ENCODE measurements at places on chromosomes 1 and 21. TPM values are rescaled to one million over a fixed set of nuclear protein-coding genes. Genes with fewer than 3 reads are reported as not detected.

DNA sequence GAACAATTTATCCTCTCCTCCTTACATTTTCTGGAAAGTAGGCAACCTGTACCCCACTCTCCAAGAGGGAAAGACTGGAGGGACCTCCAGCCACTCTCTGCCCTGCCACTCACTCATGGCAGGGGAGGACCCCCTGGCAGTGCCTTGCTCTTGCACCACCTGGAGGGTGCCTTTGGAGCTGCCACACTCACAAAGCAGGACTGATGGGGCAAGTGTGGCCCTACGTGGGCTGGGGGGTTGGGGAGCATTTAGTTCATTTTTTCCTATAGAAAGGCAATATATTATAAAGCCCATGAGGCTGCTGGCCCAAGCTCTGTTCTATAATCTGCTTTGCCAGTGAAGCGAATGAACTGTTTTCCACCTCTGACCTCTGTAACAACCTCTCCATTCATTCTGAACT, 50.3 kb downstream of the GPR161 start:
- no peak for DNase-seq

DNA sequence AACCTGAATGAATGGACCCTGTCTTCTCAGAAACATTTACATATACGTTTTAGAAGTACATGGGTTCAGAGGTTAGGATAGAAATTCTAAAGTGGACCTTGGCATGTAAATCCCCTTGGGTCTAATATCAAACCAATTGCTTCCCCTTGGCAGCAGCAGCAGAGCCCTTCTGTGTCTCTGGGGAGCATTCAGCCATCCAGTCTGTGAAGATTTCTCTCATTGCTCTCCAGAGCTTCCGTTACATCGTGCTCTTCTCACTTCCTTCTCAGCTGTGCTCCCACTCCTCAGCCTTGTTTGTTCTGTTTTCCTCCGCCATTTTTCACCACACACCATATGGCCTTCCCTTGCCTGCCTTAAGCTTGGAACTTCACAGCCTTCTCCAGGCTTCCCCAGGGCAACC, 61.5 kb upstream of the ATP1B1 start:
- no peak for DNase-seq

DNA sequence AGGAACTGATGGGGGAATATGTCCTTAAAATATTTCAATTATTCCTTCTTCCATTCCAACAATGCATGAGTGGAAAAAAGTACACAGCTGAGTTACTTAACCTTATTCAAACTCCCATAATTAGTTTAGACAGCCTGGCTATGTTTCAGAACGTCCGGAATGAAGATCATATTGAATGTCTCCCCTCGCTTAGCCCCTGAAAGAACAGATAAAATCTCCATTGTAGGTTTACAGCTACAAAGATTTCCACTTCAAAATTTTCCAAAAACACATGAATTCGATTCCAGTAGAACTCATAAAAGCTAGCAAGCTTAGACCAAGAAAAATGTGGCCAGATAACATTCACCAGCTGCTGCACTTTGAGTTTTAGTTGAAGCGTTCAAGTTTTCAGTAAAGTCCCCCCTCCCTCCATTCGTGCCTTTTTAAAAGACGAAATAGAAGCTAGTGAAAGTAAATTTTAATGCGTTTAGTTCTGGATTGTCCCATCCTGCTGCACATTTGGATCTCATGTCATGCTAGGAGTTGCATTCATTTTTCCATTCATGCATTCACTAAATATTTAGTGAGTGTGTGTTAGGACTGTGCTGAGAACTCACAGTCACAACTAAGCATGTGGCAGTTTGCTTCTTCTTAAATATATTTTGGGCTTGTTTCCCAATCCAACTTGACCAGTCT, 29.4 kb upstream of the SSX2IP start:
- DNase-seq, result no peak

DNA sequence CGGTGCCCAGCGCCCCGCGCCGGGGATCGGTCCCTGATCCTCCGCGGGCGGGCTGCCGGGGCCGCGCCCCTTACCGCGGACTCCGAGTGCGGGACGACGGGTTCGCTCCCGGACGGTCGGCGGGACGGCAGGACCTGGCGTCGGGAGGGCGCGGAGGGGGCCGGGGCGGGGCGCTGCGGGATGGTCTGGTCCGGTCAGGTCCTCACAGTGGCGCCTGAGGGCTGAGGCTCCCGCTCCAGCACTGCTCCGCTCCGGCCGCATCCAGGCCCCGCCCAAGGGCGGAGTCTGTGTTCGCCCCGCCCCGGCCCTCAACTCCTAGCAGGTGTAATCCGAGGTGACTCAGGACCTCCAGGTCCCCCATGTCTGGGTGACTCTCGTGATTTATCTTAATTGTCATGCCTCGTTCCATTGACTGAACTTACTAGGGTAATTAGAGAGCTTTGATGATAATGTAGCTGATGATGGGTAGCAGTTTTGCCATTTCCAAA, at the start of gene RAB3B:
Gene RAB3B, minus strand, starts transcription at position 223 of the 488 bp plus-strand sequence. CDS start 13,583 bp downstream, outside the sequence.
- DNase-seq, result peak; percentile 54

- no peak for DNase-seq
Observed at GRCh38 chr1:63662056-63662836, 69.0 kb downstream of the PGM1 start.

DNA sequence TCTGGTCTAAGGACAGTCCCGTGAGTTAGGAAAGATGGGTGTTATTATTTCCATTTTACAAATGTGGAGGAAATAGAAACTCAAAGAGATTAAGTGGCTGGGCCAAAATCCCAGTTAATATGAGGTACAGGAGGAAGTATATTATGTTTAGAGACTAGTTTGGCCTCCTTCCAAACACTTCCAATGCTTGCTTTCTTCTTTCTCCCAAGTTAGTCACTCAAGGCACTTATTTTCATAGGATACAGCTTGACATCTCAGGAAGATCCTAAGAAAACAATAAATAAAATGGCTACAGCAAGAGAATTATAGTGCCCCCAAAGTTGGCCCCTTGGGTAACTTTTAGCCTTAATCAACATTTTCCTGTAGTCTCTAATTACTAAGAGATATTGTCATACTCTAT, 47.5 kb upstream of the IPO9 start:
- no peak for DNase-seq

GRCh38 chr1:150973258-150973835, 1.3 kb downstream of the CERS2 start:
- no peak for DNase-seq

GRCh38 chr1:98898940-98899339, 105.7 kb downstream of the PLPPR5 start:
- no peak for DNase-seq

DNA sequence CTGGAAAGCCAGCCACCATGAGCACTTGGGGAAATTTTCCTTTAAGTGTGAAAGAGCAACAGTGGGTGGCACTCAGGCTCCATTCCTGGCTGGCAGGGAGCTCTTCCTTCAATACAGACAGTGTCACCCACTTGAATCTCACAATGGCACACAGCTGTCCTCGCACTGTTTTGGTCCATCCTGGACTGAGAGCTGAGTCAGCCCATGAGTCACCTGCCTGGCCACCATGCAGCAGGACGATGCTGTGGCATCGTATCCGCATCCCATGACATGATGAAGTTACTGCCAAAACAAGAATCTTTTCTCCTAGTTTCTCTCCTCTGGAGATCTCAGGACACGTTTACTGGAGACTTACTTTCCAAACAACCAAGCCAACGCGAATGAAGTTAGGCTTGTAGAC, 6.0 kb downstream of the TMPRSS2 start:
- DNase-seq, result no peak

DNA sequence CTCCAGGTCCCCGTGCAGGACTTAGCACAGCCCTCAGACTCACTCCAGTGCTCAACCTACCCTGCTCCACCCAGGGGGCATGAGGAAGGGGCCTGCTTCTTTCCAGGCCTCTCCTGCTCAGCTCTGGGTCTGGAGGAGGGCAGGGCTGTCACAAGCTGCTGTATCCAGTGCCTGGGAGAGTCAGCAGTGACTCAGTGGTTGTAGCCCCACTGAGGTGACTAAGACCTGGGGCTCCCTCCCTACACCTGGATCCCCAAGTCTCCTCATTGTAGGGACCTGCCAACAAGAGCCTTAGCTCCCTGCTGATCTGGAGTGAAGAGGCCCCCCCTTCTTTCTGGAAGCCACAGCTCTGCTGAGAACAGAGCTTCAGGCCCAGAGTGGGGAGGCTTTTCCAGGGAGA, 36.1 kb upstream of the FAM131C start:
- no peak for DNase-seq

GRCh38 chr1:109371341-109371739, 26.4 kb downstream of the SORT1 start:
- DNase-seq, result no peak

GRCh38 chr1:246197076-246197475, 310.0 kb downstream of the SMYD3 start:
- DNase-seq, result no peak

GRCh38 chr1:13651279-13651678, 48.7 kb upstream of the PRDM2 start:
- no peak for DNase-seq

DNA sequence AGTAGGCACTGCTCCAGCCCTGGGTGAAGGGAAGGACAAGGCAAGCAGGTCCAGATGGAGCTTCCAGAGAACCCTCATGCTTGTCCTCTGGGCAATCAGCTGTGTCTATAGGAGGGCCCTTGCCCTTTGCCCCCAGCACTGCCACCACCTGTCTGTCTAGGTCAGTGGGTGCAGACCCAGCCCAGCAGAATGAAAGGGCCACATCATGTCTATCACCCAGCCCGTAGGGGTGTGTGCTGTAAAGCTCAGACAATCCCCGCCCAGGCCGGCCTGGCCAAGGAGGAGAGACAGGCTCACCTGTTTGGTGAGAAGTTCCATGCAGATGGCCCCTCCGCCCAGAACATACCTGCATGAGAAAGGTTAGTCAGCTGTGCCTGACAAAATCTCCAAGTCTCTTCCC, 7.0 kb downstream of the UBE2Q1 start:
- DNase-seq, result no peak

Gene DNAJC6
- total RNA-seq, result 1.8 TPM

Gene AUNIP
- total RNA-seq, result not detected

Gene GJA8
- total RNA-seq, result not detected

Gene ATP6V1G3
- total RNA-seq, result not detected

Gene ARV1
- total RNA-seq, result 6.7 TPM

Gene CFHR1
- not detected for total RNA-seq

Gene PPOX
- 40.4 TPM for total RNA-seq
